Fibroblast of skin of right quadriceps (primary cell): ENCODE measurements at places on chromosomes 1 and 21.

- no peak for DNase-seq
Observed at GRCh38 chr1:218163371-218163770, 121.7 kb upstream of the RRP15 start.

GRCh38 chr1:205030241-205030640 lies 12.8 kb upstream of the CNTN2 start:
- no peak for DNase-seq

DNA sequence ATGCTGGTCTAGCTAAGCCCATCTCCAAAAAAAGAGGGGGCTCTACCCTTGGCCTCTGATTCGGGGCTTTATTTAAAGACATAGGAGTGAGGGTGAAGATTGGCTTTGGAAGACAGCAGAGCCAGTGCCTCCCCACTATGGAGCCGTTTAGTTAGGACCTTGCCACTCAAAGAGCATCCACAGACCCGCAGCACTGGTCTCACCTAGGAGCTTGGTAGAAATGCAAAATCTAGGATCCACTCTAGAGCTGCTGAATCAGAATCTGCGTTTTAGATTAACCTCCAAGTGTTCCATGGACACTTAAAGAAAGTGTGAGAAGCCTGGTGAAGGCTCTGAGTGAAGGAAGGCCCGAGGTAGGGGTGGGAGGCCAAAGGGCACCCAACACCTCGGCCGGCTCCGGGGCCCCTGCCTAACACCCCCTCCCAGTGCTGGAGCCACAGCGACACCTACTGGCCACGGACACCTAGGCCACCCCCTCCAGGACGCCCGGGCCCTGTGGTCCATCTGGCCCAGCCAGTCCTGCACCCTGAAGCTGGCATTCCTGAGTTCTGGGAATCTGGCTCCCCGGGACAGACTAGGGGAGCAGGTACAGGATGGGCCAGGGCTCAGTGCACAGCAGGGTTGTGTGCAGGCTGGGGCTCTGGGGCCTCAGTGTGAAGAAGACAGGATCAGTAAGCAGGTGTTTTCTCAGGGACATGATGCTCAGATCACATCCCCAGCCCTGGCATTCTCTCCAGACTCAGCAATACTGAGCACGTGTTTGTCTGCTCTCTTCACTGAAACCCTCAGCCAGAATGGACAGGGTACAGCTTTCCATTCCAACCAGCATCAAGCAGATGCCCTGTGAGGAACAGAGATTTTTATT lies 79.2 kb downstream of the TMEM53 start:
- peak; percentile 38 for DNase-seq

- no peak for DNase-seq
Observed at GRCh38 chr1:119556423-119556822, 49.4 kb downstream of the HSD3B1 start.

GRCh38 chr1:30425046-30425445 lies 298.3 kb downstream of the MATN1 start:
- DNase-seq: no peak

GRCh38 chr1:93446837-93447451 lies 974 bp upstream of the FNBP1L start:
- DNase-seq: no peak

DNA sequence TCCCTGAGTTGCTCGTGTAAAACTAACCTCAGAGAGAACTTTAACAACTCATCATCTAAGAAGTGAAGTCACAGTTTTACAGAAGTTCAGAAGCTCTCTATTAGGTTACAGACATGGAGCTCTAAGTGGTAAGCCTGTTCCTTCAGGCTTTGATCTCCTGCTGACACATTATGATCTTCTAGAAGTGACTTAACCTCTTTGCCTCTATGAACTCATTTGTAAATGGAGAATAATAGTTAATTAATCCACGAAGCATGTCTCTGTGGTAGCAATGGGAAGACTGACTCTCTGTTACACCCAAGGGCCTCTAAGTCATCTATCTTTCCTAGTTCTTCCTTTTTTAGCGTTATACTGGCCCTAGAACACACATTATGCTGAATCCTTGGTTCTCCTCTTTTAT lies 157.9 kb upstream of the NRIP1 start:
- peak; percentile 27 for DNase-seq

DNA sequence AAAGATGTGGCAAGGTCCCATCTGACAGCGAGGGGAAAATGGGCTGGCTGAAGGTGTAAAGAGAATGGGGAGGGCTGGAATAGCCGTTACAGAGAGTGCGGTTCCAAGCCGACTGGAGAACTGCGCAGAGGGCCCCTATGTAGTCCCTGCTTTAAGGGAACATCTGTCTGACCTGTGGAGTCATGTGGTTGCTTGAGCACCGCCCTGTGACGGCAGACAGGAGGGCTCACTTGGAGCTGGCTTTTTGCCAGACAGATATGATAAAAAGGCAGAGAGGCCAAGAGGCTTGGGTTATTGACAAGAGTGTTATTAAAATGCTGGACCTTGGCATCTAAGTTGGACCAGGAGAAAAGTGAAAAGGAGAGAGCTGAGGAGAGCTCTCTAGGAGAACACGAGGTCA lies 5.9 kb upstream of the PTPRF start:
- no peak for DNase-seq

DNA sequence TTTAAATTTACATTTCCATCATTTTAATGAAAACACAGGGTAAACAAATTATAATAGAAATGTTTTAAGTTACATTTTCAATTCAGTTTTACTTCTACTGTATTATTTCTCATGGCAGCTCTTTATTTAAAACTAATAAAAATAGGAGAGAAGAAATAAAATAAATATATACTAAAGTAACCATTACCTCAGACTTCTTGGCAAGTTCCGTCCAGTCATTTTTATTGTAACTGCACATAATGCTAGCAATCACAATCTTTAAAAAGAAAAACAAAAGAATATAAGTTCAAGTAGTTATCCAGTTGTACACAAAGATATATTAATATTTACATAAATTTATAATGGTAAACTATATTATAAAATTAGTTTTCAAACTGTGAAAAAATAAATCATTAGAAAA lies 538.6 kb downstream of the DPYD start:
- no peak for DNase-seq

DNA sequence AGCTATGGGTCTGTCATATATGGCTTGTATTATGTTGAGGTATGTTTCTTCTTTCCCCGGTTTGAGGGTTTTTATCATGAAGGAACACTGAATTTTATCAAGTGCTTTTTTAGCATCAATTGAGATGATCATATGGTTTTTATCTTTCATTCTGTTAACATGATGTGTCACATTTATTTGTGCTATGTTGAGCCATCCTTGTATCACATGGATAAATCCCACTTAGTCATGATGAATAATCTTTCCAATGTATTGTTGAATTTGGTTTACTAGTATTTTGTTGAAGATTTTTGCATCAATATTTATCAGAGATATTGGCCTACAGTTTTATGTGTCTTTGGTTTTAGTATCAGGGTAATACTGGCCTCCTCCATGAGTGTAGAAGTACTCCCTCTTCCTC lies 61.7 kb downstream of the GPR137B start:
- peak; percentile 13 for DNase-seq

DNA sequence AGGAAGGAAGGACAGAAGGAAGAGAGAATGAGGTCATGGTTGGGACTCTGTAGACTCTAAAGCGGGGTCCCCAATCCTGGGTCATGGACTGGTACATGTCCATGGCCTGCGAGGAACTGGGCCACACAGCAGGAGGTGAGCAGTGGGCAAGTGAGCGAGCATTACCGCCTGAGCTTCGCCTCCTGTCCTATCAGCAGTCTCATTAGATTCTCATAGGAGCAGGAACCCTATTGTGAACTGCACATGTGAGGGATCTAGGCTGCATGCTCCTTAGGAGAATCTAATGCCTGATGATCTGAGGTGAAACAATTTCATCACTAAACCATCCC lies 128.9 kb downstream of the TRABD2B start:
- DNase-seq: no peak

GRCh38 chr1:26064553-26064952 lies 2.9 kb downstream of the TRIM63 start:
- no peak for DNase-seq

- DNase-seq: no peak
Observed at GRCh38 chr1:116833718-116834117, 76.0 kb upstream of the PTGFRN start.

DNA sequence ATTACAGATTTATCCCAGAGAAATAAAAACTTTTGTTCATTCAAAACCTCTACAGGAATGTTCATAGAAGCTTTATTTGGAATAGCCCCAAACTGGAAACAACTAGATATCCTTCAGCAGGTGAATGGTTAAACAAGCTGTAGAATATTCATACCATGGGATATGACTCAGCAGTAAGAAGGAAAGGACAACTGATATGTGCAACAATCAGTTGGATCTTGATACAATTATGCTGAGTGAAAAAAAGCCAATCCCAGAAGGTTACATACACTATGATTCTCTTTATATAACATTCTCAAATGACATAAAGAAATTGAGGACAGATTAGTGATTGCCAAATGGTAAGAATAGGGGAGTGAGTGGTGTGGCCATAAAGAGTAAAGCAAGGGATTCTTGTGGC lies 376.7 kb downstream of the S1PR1 start:
- no peak for DNase-seq

DNA sequence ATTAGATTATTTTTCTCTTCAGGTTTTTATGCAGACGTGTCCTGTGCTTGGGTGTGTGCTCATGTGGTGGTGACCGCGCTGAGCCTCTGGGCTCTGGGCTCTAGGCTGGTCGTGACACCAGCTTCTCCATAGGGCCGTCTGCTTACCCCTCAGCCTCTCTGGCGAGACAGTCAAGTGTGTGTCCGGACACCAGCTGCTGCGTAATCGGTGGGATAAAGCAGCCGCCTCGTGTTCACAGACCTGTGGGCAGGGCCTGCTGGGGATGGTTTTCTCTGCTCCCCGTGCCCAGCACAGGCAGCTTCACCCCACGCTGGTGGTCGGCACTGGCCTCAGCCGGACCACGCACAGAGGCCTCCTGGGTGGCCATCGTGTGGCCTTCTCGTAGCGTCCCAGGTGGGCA lies 33.6 kb upstream of the DIP2A start:
- no peak for DNase-seq

GRCh38 chr21:38948377-38949069 lies 142.8 kb downstream of the ETS2 start:
- peak; percentile 58 for DNase-seq

GRCh38 chr1:216822480-216822879 lies 99.3 kb upstream of the ESRRG start:
- no peak for DNase-seq

DNA sequence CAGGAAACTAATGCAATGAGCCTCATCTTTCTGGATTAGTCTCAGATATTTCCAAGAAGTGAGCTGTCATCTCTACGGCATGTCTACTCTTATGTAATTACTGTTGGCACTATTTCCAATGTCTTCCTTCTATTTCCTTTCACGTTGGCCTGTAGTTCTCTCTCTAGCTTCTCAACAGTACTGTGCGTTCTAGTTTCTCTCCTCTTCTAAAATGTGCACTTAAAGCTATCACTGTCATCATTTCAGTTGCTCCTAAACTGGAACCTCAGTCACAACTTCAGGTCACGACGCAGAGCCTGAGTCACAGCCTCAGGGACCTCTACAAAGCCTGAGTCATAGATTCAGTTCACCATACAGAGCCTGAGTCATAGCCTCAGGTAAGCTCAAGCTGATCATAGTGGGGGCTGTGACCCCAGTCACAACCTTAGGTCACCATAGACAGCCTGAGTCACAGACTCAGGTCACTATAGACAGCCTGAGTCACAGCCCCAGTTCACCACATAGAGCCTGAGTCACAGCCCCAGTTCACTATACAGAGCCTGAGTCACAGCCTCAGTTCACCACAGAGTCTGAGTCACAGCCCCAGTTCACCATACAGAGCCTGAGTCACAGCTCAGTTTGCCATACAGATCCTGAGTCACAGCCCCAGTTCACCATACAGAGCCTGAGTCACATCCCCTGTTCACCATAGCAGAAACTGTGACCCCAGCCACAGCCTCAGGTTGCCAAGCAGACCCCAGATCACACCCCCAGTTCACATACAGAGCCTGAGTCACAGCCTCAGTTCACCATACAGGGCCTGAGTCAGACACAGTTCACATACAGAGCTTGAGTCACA lies 13.0 kb downstream of the WNT9A start:
- DNase-seq: peak; percentile 70

DNA sequence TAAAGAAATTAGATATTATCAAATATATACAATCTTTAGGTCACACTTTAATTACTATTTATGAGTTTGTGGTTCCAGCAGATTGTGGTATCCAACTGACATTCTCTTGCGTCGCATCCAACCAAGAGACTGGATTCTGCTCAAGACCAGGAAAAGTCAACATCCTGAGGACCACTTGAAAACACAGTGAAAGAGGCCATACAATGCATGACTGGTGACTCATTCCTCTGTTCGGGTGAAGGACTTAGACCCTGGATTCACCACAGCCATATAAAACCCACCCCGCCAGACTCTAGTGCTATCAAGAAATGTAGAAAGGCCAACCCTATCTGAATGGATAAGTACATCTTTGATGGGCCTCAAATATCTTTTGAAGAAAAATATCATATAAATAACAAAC lies 14.5 kb upstream of the CFHR4 start:
- no peak for DNase-seq

- peak; percentile 92 for DNase-seq
Observed at GRCh38 chr1:212595787-212596714, 12.5 kb upstream of the ATF3 start.

DNA sequence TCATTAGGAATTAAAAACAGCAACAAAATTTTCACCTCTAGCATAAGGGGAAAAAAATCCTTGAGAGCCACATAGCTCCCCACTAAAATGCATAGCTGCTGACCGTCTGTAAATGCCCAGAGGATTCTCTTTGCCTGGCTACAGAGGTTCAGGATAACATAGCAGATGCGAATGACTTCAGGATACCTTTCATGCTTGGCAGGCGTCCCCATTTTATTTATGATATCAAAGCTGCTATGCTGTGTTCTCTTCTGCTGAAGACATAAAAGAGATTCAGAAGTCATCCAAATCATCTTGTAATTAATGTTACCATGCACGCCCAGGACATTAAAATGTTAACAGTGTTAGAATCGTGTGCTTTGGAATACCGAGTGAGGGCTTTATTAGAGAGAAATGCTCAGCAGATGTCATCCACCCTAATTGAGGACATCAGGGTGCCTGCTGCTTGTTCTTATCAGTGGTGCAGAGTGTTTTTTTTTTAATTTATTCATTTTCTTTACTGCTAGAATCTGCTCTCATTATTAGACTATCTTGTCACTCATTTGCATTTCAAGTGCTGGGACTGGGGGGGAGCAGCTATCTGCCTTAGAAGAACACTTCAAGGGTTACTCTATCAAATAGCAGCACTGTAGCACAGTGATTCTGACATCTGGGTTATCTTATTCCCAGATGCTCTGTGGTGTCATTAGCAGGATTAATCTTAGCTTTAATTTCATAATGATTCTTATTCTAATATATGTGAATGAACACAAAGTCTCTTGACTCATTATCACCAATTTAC lies 139.5 kb downstream of the ZNF326 start:
- no peak for DNase-seq

- DNase-seq: peak; percentile 39
Observed at GRCh38 chr1:26190373-26190987, at the start of gene CATSPER4. CATSPER4 (plus strand) TSS chr1:26190602; CDS start chr1:26190628, 26 bp downstream.

DNA sequence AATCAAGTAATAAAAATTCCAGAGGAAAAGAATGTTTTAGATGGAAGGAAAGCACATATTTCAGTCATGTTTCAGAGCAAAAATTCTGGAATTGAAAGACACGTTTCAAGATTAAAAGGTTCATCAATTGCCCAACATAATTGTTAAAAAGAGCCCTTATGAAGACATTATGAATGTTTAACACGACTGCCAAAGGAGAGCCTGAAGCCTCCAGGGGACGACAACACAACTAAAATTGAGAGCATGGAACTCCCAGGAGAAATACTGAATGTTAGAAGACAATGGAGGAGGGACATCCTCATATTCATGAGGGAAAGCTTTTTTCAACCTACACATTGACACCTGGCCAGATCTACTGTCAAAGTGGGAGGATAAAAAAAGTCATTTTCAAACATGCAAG lies 16.0 kb downstream of the OR2T11 start:
- no peak for DNase-seq

- peak; percentile 35 for DNase-seq
Observed at GRCh38 chr1:109892561-109893368, 17.9 kb upstream of the CSF1 start.
